ENCODE measurements at places on chromosomes 2 and 18. TPM values are rescaled to one million over a fixed set of nuclear protein-coding genes. Genes with fewer than 3 reads are reported as not detected.
A peak's percentile ranks its signal among the peaks of the same experiment; 100 is the strongest.

GRCh38 chr18:39494211-39494896 lies 1928.8 kb upstream of the CELF4 start:
- DNase-seq = no peak

DNA sequence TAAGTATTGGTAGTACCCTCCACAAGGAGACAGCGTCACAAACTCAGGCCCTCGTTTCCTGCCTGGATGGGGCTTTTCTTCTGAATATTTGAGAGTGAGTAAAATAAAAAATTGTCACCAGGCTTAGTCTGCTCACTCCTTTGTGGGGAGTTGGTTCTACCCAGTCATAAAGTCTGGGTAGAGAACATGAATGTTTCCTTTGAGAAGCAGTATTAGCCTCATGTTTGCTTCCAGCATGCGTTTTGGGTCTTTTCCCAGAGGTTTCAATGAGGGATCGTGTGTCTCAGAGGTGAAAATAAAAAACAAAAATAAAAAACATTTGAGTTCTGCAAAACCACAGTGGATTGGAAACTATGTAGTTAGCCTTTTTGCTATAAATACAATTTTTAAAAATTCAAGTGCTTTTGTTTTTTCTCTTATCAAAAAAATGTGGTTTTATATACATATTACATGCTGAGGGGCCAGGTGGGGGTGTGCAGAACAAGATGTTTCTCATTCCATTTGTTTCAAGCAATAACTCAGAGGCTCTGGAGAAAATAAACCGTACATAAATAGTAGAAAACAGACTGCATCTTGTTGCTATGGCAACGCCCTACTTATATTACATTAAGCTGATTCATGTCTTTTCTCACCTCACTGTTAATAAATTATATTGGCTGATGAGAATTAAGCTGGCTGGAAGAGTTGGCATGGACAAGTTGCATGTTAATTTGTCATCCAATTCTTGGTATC lies 225.4 kb upstream of the FBXO11 start:
- no peak for DNase-seq

DNA sequence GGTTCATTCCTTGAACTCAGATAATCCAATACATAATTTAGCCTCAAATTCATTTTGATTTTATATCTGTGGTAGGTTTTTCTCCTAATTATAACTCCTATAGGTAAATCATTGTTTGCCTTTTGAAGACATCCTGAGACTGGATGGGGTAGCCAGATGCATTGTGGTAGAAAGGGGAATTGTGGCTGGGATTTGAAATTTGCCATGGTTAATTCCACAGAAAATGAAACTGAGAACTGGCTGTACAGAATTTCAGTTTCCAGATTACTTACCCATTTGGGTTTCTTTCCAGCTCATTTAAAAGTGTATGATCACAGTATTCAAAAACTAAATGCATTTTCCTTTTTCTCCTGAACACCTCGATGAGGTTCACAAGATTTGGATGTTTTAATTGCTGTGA lies 18.2 kb downstream of the CDKL4 start:
- no peak for DNase-seq

DNA sequence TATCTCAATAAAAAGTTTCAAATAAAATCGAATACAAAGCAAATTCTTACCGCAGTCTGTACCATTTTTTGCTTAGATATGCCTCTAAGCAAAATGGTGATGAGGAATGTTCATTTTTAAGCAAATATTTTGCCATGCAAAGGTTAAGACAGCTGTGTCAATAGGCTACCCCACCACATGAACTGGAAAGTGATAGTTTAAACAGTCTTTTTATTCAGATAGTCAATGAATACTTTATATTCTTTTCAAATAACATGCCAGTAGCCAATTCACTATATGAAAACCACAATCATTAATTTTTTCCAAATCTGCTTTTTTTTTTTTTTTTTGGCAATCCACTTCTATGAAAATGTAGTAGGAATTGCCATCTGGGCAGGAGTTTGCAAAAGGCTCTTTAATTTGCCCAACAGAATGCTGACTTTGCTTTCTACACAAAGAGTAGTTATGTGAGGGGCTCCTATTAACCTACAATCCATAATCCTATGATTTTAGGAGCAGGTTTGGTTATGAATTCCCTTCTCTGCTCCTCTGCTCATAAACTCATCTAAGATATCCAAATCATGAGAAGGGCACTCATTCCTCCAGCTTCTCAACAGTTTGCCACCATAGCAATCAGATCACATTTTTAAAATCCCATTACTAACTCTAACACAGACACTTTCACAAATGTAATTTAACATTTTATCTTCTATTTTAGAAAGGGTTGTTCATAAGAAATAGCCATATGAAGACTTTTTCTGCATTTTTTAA lies 69.2 kb downstream of the SLC40A1 start:
- no peak for DNase-seq

- peak; percentile 33 for DNase-seq
Measured at GRCh38 chr2:230202430-230203109, 17.2 kb downstream of the SP110 start.

GRCh38 chr2:86185517-86186212 lies 9.6 kb downstream of the IMMT start:
- no peak for DNase-seq

DNA sequence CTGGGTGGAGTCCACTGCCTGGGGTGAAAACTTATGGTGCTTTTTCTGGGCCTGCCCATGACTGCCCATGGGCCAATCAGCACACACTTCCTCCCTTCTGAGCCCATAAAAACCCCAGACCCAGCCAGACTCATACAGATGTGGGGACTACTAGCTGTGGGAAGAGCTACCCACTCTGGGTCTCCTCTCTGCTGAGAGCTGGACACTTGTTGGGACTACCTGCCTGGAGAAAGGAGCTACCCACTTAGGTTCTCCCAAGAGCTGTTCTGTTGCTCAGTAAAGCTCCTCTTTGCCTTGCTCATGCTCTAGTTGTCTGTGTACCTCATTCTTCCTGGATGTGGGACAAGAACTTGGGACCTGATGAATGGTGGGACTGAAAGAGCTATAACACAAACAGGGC lies 119.6 kb upstream of the SLC38A11 start:
- no peak for DNase-seq

GRCh38 chr2:56707218-56707617 lies 523.4 kb downstream of the CCDC85A start:
- DNase-seq = no peak

Gene DHRS9
- 3.5 TPM for polyA plus RNA-seq

- no peak for DNase-seq
Measured at GRCh38 chr2:215532844-215533243, 97.0 kb upstream of the FN1 start.

GRCh38 chr18:76894566-76895346 lies 72.4 kb downstream of the ZNF236 start:
- no peak for DNase-seq

DNA sequence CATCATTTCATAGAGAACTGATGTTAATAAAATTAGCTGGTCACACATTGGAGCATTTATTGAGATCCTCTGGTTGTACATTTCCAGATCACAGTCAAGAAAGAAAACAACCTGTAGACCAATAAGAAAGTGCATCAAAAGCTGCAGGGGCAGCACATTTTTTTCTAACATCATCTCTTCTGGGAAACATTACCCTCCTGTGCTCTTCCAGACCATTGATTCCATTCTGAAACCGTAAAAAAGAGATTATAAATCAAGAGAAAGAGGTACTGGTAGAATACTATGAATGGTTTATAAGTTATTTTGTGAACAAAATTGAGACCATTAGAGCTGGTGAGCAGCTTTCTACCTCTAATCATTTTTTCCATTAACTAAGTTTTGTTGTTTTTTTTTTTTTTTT lies 1548.2 kb upstream of the CELF4 start:
- no peak for DNase-seq

Gene GAREM2
- polyA plus RNA-seq = 0.83 TPM

DNA sequence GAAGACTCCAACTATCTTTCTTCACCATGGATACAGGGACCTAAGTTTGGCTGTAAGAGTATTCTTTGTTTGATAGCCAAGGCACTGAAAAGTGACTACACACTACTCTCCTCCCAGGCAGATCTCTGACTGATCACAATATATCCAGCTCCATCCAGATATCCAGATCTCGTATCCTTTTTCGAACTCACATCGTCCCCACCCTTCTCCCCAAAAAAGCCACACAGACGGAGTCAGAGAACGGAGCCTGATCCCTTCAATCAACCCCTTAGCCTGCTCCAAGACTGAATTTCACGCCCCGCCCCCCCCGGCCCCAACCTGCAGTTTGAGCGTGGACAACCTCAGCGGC lies 533 bp downstream of the DHX57 start:
- no peak for DNase-seq

- DNase-seq = no peak
Measured at GRCh38 chr2:130762910-130763385, 7.6 kb downstream of the AMER3 start.

Gene ABCG8
- not detected for polyA plus RNA-seq

DNA sequence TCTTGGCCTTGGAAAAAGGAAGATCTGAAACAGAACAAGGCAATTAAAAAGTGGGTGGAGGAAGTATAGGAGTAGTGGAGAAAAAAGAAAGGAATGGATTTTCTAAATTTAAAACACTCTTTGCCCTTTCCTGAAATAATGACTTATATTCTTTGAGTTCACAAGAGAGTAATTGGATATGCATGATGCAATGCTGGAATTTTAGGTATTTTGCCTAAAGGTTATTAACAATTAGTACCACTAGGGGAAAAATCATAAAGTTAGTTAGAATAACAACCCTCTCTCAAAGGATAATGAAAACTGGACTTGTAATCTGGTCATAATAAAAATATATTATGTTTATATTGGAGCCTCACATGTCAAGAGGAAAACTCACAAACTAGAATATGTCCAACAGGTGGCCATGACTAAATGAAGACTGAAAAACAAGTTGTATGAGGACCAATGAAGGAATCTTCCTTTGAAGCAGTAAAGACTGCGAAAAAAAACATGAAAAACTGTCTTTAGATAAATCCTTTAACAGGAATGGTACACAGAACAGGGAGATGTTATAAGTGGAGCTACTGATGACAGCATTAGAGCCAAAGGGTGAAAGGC lies 281.8 kb downstream of the NCKAP5 start:
- no peak for DNase-seq

DNA sequence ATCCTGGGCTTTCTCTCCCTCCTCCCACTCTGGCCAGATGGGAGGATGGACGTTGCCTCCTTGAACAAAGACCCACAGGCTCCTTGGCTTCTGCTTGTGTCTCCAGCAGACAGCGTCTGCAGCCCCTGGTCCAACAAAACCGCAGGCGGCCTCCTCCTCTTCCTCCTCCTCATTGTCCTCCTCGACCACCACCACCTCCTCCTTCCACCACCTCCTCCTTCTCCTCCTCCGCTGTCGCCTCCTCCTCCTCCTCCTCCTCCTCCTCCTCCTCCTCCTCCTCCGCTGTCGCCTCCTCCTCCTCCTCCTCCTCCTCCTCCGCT lies 45.7 kb upstream of the ALPP start:
- no peak for DNase-seq

DNA sequence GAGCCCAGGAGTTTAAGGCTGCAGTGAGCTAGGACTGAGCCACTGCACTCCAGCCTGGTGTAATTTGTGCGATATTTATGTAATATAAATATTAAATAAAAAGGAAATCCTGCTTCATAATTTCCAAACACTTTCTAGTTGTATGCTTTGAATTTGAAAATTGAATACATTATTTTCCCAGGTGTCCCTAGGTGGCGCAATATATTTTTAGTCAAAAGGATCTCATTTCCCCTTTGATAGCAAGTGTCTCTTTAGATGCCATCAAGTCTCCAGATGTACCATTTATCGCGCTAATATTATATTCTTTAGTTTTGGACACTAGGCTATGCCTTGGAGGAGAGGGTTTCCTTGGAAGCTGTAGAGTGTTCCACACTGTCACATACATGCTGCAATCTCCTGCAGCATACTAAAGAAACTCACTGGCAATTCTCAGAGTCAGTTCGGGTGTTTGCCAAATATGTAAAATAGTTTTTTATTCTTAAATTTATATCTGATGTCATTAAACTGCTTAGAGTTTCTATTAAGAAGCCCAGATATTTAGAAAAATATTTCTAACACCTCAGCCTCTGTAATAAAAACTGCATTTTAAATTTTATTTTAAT lies 5.6 kb upstream of the WDR7 start:
- no peak for DNase-seq

DNA sequence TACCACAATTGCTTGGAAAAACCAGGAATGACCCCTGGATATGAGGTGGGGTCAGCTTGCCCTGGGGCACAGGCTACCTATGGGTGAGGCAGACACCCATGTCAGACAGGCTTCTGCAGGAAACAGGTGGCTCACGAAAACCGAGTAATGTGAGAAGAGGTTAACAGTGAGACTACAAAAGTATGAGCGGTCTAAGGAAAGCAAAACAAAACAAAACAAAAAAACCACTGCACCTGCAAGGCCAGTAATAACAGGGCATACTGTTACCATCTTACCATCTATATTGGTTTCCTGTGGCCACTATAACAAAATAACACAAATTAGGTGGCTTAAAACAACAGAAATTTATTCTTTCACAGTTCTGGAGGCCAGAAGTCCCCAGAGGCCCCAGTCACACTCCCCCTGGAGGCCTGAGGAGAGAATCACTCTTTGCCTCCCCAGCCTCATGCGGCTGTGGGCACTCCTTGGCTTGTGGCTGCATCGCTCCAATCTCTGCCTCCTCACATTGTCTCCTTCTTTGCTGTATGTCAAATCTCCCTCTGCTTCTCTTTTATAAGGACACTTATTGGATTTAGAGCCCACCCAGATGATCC lies 86.6 kb upstream of the EPC2 start:
- DNase-seq = no peak

- DNase-seq = peak; percentile 64
Measured at GRCh38 chr2:11872247-11872947, 126.0 kb downstream of the LPIN1 start.

GRCh38 chr18:47050468-47050867 lies 15.0 kb upstream of the ELOA2 start:
- peak; percentile 69 for DNase-seq
